Progenitor cell of endocrine pancreas (in vitro differentiated cells): ENCODE measurements at places on chromosomes 5 and 9. TPM values are rescaled to one million over a fixed set of nuclear protein-coding genes. Genes with fewer than 3 reads are reported as not detected.

Gene CTSV
- total RNA-seq = 10.1 and 10.5 TPM in 2 replicates

Gene ZBTB26
- 14.1 and 15.4 TPM in 2 replicates for total RNA-seq

Gene TRIP13
- 11.9 and 13.5 TPM in 2 replicates for total RNA-seq

Gene NMUR2
- not detected in 2 replicates for total RNA-seq

Gene TTC39B
- total RNA-seq = 6.6 and 7.8 TPM in 2 replicates

Gene TLR4
- total RNA-seq = not detected in 2 replicates

Gene PIP5K1B
- 1.5 and 2.0 TPM in 2 replicates for total RNA-seq

Gene KLF9
- 0.47 and 0.57 TPM in 2 replicates for total RNA-seq

Gene C7
- total RNA-seq = 5.7 and 6.1 TPM in 2 replicates

Gene CTXN3
- total RNA-seq = not detected in 2 replicates

Gene FOXD4L4
- total RNA-seq = 0.16 and 0.19 TPM in 2 replicates

Gene GIN1
- 9.0 and 10.3 TPM in 2 replicates for total RNA-seq

Gene PCDHGA7
- 0.41 and 0.49 TPM in 2 replicates for total RNA-seq
